GOT3 (cell line): ENCODE measurements at places on chromosomes 2 and 18.

GRCh38 chr2:118086024-118086633, 2.1 kb upstream of the INSIG2 start:
- DNase-seq, result no peak

DNA sequence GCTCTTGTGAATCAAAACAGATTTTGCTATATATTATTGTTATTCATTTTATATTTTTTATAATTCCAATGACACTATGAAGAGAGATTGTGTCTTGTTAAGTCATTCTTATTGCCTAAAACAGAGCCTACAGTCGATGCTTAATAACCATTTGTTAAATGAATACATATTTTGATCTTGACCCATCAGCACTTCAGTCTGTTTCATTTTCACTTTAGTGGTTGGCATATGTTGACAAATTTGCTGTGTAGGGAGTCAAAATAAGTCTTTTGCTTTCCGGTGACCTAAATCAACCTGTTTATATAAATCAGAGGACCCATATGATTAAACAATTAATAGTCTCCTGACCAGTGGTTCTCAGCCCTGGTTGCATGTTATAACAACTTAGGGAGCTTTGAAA, 97.1 kb downstream of the TXNL1 start:
- no peak for DNase-seq

DNA sequence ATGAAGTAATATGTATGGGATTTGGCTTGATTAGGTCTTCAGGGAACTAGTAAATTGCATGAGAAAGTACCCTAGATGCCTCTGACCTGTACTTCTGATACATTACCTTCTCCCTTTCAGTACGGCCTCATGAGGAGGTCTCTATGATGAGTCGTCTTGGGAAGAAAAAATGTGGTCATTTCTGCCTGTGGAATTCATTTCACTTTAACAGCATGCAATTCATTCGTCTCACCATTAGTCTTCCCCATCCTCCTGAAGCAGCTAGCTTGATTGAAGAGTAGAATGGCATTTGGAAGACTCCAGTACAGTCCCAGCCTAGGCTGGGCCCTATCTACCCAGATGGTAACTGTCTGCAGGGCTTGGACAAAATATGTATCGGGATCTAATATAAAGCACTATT, 52.2 kb downstream of the TMX3 start:
- DNase-seq, result no peak

GRCh38 chr18:6627645-6628044, 101.9 kb upstream of the ARHGAP28 start:
- no peak for DNase-seq

- DNase-seq, result no peak
Measured at GRCh38 chr2:106020821-106021661, 173.1 kb downstream of the UXS1 start.

DNA sequence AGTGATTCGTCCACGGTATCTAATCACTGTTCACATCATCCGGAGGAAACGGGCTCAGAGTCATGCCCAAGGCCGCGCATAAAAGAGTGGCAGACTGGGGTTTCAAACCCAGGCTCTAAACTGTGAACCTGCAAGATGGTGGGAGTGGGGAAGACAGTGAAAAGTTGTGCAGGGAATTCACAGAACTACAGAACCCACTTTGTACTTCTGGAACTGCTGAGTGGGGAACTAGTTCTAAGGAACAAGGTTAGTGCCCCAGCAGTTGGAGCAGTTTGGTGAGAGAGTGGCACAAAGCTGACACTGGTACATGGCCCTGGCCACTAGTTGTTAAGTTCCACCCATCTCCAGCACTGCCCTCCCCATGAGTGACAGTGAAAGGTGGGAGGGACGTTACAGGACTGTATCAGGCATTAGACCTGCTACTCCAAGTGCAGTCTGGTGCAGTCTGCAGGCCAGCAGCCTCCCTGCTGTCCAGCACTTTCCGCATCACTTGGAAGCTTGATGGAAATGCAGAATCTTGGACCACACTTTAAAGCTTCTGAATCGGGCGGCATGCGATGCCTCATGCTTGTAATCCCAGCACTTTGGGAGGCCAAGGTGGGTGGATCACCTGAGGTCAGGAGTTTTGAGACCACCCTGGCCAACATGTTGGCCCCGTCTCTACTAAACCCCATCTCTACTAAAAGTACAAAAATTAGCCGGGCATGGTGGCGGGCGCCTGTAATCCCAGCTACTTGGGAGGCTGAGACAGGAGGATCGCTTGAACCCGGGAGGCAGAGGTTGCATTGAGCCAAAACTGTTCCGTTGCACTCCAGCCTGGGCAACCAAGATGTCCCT, 47.3 kb downstream of the C2orf42 start:
- DNase-seq, result no peak

DNA sequence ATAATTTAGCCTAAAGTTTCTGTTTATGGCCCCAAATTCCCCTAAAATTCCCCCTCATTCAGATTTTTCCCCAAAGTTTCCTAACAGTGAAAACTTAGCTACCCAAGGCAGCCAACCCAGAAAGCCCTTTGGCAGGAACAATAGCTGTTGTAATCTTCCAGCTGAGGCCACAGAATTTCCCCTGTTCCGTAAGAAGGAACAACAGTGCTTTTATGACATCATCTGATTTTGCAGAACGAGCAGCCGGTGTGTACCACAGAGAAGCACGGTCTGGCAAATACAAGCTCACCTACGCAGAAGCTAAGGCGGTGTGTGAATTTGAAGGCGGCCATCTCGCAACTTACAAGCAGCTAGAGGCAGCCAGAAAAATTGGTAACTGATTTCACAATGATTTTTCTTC, 6.3 kb downstream of the TNFAIP6 start:
- no peak for DNase-seq

DNA sequence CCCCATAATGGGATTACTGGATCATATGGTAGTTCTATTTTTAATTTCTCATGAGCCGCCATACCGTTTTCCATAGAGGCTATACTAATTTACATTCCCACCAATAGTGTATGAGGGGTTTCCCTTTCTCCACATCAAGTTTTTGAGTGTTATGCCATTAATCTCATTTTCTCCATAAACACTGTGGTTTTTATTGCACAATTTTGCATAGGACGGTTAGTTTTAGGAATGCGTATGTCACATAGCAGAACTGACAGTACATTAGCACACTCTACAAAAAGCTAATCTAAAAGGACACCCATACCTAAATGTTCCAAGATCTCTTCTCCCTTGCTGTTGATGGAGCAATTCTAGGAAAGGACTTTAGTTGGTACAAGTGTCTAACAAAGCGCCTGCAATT, 32.5 kb downstream of the DARS1 start:
- DNase-seq, result no peak

DNA sequence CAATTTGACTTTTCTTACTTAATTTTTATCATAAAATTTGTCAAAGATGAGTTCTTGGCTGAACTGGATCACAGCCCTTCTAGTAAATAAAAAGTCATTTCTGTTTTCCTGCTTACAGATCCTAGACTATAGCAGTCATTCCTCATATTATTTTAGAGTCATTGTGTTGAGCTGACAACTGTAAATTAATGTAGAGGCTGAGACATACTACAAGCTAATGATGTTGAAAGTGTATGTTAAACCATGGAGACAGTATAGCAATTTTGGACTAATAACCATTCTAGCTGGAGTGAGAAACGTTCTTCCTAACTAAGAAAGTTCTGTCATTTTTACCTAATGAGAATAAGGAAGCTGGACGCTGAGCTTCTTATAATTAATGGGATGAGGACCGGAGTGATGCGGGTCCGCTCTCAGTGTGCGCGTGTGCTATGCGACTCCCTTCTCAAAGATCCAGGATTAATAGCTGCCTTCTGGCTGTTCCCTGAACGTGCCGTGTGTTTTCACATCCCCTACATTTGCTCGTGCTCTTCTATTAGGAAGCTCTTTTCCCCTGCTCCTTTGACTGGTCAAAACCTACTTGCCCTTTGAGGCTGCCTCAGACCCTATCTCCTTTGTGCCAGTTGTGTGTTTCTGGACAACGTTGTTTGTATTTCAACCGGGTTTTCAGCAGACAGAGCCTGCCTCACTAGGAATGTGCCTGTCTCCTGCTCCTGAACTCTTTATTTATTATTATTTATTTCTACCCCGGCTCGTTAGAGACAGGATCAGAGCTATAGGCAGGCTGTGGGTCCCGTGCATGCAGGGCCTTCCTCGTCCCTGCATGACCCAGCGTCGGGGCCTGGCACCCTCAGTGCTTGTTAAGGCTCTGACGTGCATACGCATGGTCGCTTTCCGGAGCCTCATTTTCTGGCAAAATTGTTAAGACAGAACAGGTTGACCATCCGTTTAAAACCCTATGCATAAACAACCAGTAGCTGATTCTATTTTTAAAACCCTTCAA, 182.6 kb downstream of the DCDC2C start:
- DNase-seq, result no peak

GRCh38 chr18:79540161-79540903, 139.3 kb upstream of the CTDP1 start:
- DNase-seq, result no peak

DNA sequence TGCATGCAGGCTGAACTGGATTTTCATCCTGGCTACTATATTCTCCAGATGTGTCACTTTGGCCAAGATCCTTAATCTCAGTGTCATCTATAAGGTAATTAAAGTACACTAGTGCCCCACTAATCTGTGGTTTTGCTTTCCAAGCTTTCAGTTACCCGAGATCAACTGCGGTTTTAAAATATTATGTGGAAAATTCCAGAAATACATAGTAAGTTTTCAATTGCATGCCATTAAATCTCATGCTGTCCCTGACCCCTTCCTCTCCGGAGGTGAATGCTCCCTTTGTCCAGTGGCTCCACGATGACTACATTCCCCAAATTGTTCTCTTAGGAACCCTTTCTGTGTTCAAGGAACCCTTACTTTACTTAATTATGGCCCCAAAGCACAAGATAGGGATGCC, 5.3 kb upstream of the TYMS start:
- no peak for DNase-seq

GRCh38 chr2:237222601-237223041, 136.9 kb downstream of the COPS8 start:
- no peak for DNase-seq

- DNase-seq, result no peak
Measured at GRCh38 chr18:23884681-23885375, 129.7 kb upstream of the TTC39C start.

DNA sequence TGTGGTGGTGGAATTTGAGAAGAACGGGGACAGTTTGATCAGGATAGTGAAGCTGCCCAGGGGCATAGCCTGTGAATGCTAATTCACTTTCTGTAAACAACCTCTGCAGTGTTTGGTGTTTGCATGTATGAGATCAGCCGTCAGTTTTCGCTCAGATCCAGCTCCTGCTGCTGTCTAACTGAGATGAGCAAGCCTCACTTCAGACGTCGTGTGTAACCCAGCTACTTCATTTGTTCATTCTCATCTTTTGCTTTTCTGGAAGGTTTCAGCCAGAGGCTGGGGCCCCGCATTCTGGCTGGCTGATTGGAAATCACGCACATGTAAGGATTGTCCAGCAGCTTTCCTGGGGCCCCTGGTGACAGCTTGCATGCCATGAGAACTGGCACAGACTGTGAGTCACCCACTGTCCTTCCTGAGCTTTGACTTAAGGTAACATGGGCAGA, 48.9 kb downstream of the LDLRAD4 start:
- no peak for DNase-seq

DNA sequence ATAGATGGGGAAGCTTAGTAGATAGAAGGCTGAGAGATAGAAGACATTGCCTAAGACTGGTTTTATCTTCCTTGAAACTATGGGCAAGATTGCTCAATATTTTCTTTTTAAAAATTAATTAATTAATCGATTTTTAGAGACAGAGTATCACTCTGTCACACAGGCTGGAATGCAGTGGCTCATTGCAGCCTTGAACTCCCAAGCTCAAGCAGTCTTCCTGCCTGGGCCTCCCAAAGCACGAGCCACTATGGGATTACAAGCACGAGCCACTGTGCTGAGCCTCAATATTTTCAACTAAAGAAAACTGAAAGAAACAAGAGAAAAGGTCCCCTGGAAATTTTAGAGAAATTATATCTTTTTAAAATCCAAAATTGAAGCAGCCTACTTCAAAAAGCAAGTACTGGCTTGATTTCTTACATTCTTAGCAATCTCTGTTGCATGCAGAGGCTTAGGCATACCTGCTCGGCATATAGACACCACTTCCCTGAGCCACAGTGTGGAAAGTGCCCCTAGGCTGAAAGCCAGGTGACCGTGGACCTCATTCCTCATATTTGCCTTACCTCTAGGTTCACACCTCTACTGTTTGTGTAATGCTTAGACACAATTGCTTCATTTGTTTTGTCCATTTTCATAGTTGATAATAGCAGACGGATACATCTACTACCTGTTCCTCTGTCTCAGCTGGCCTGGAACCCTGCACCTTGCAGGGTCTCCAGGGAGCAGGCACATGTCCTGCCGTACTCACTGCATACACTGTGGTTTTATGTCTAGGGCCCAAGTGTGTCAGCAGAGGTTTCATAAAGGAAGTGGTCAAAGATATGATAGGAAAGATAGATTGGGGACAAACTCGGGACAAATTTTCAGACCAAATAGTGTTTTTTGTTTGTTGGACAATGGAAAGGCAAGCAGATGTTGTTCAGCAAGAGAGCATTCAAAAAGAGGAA, 166.5 kb upstream of the ALPP start:
- DNase-seq, result no peak

DNA sequence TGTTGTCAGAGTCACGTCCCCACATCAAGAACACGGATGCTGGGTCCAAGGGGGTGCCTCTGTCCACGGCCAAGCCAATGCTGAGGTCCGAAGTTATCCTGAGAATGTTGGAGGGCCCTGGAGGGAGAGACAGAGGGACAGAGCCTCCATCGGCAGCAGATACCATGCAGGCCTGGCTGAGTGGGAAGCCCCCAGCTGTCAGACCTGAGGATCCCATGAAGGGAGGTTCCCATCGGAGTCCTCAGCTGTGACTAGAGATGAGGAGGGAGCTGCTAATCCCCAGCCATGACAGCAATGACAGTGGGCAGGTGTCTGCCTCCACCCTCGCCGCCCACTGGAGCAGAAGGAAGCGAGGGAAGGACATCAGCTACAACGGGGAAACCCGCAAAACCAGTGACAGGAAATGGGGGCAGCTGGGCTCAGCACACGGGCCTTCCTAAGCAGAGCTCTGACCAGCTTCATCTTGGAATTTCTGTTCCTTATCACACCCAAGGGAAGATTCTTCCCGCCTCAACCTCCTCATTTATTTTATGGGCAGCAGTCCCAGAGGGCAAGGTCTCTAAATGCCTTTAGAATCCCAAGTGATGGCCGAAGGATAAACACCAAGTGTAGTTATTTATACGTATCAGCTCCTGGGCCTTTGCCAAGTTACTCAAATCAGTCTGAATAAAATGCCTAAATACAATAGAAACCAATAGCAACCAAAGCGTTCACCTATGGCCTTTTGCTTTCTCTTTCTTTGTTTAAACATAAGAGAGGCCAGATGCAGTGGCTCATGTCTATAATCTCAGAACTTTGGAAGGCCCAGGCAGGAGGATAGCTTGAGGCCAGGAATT, 32.2 kb downstream of the FAM178B start:
- no peak for DNase-seq

DNA sequence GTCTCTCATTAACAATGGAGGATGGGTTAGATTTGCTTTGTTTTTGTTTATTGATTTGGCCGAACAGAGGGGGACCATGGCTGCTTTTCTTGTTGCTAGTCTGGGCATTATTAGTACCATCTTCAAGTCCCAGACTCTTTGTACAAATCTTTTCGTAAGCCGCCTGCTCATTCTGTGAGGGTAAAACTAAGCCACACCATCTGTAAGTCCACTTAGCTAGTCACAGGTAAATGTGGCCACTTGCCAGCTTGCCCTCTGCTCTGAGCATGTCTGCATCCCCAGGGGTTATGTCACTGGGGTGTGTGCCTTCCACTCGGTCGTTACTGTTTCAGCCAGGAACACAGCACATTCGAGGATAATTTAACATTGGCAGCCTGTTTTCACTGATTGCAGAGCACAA, 85.6 kb downstream of the SMIM21 start:
- no peak for DNase-seq

- DNase-seq, result no peak
Measured at GRCh38 chr2:203195331-203196036, 43.3 kb upstream of the CYP20A1 start.
